NCI-H187 treated with DMSO at 0.1 percent for 48 hours (cell line): ENCODE measurements at places on chromosomes 2 and 18.

GRCh38 chr2:32534831-32535230 lies 93.0 kb upstream of the TTC27 start:
- no peak for DNase-seq

DNA sequence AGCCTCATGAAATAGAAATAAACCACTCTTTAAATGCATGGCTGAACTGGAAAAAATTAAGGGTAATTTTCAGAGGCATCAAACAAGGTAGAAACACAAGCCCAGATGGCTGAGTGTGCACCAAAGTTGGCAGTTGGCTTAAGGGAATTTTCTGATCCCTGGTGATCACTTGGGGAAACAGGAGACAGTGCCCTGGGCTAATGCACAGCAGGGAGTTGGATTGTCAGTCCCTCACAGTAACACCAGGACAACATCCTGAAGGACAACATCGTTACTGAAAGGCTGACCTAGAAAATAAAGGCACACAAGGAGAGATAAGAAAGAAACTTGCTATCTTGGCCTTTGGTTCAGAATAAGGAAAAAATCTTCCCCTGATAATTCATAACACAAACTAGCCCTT lies 417.0 kb downstream of the SLC4A3 start:
- no peak for DNase-seq

DNA sequence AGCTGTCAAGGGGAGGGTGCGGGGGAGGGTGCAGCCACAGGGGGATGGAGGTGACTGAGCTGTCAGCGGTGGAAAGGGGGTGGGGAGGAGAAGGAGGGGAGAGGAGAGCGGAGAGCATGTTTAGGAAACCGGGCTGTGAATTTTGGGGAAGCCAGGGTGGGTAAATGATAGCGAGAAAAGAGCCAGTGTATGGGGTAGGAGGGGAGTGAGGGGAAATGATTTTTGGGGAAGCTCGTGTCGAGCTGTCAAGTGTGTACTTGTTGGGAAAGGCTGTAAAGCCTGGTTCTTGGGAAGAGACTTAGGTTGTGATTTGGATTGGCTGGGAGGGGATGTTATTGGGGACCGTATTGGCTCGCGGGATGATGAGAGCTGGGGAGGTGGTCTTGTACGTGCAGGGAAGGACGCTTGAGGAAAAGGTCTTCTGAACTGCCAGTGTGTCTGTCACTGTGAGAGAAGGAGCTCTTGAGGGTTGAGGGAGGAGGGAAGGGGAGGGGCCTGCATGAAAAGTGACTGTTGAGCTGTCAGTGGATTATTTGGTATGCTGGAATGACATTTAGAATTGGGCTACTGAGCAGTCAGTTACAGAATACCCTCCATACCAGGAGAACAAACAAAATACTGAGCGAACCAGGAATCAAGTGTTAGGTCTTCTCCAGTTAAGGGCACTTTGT lies 1.0 kb downstream of the UBR3 start:
- no peak for DNase-seq

DNA sequence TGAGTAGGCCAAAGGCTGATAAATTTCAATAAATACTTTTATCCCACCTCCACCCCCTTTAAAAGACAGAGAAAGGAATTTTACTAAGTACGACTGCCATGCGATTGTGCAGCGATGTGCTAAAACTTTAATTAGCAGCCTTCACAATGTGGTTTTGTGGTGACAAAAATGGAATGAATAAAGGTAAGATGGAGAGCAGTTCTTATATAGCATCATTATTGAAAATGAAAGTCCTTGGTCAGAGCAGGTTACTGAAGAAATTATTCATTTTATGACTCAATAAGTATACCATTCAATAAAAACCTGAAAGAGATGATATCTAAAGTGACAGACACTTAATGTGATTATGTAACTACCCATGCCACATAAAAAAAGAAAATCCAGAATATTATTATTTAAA lies 33.2 kb upstream of the MTIF2 start:
- no peak for DNase-seq

GRCh38 chr2:143085125-143085784 lies 44.0 kb upstream of the ARHGAP15 start:
- no peak for DNase-seq

GRCh38 chr2:211860224-211860623 lies 678.4 kb downstream of the ERBB4 start:
- DNase-seq = no peak

DNA sequence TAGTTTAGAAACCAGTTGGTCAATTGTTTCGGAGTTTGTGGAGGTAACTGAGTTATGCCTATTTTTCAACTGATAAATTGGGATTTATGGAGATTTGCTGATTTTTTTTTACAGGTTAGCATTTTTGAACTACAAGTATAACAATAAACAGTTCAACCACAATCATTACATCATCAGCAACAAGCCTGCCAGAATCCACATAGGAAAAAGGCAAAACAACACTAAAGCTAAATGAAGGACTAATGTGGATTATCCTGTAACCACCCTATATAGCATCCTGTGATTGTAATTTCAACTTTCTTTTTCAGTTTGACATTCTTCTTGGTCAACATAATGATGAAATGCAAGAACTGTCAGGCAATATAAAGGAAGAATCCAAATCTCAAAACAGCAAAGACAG lies 76.5 kb downstream of the CCDC102B start:
- no peak for DNase-seq

- DNase-seq = no peak
Measured at GRCh38 chr2:161245671-161246070, 62.6 kb upstream of the PSMD14 start.

- DNase-seq = no peak
Measured at GRCh38 chr18:76431437-76432273, 63.4 kb downstream of the ZNF516 start.

- DNase-seq = no peak
Measured at GRCh38 chr2:68730828-68731227, 3.8 kb upstream of the ARHGAP25 start.

DNA sequence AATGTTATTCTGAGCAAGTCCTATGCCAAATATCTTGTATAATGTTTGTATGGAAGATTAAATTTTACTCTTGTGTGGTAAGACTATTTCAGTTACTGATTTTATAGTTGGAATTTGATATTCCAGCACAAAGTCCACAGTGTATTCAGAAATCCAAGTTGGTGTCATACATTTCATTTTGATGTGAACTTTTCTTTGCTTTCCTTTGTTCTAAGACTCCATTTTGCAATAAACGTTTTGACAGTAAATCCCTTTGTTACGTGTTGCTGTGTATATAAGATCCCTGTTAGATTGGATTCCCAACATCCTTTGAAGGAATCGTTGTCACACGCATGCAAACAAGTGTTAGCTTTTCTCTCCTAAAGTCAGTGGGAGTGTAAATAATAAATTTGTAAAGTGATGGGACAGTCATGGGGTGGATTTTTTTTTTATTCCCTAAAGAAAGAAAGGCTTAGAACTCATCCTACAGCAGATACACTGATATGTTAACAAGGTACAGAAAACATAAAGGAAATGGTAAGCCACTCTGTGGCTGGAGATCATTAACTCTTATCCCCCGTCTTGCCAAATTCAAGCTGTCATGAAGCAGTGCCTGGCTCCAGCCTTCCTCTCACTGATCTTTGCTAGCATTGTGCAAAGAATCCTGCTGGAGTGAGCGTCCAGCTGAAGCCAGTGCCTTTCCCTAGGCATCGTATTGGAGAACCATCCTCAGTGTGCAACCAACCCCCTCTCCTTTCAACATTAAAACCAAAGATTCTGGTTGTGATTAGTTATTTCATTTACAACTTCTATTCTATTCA lies 127.6 kb upstream of the CDCA7 start:
- no peak for DNase-seq

GRCh38 chr2:67559156-67559555 lies 162.0 kb downstream of the ETAA1 start:
- no peak for DNase-seq

DNA sequence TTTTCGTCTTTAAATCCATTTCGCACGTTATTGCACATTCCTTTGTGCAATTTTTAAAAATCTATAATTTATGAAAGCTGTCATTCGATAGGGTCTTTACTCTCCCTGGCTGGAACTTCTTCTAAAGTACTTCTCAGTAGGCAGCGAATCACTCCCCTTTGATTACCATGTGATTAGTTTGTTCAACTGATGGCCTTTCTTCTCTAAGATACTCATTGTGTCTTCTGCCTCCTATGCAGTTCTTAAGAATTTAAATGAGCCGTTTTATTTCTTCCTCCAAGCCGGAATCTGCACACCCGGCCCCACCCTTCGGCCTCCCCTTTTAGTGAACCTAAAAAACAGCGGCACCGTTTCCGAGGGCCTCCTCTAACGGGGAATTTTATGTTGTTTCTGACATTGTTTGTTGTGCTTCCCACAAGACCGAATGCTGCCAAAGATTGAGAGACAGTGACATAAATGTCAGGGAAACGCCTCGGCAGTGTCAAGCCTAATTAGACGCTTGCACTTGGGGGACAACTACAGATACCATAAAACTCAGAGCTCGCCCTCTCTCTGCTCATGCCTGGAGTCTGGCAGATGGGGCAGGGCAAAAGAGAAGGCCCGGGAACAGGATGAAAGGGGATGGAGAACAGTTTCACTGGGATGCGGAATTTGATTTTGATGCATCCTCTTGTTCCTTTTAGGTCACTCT lies 255.3 kb downstream of the BCL11A start:
- DNase-seq = no peak

- no peak for DNase-seq
Measured at GRCh38 chr2:38652431-38653273, 13.3 kb upstream of the GALM start.

- no peak for DNase-seq
Measured at GRCh38 chr18:8705961-8706790, 820 bp downstream of the MTCL1 start.

GRCh38 chr18:78425019-78425412 lies 554.6 kb upstream of the SALL3 start:
- no peak for DNase-seq

DNA sequence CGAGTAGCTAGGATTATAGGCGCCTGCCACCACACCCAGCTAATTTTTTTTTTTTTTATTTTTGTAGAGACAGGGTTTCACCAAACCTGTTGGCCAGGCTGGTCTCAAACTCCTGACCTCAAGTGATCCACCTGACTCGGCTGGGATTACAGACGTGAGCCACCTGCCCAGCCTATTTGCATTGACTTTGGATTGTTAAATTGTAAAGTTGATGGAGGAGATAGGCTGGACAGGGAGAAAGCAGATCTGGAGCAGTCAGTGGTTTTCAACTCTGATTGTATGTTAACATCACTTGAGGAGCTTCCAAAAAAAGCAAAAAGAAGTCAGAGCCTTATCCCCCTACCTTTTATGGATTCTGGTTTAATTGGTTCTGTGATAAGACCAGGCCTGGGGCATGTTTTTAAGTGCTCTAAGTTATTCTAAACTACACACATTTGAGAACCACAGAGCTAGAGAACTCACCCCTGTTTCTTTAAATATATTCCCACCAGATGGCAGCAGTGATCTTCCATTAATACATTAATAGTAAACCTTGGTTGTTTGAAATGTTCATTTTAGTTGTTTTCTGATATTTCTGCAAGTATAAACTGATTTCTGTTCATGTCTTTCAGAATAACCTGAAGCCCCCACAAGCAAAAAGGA lies 7.5 kb downstream of the C2orf49 start:
- no peak for DNase-seq

GRCh38 chr18:48027401-48027963 lies 97.0 kb upstream of the SMAD2 start:
- no peak for DNase-seq

DNA sequence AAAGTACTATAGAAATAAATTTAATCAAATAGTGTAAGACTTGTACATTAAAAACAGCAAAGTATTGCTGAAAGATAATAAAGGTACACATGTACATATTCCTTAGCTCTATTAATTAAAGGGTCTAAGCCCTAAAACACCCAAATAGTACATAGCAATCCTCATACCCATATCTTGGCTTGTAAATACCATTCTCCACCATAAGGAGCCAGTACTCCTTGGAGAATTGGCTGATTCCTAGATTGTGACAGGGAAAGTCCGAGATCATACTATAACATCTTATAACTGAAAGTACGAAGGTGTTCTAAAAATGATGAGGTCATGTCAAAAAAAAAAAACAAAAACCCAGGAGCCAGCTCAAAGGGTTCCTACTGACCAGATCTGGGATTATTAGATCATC lies 614.6 kb downstream of the SUCLG1 start:
- DNase-seq = no peak

DNA sequence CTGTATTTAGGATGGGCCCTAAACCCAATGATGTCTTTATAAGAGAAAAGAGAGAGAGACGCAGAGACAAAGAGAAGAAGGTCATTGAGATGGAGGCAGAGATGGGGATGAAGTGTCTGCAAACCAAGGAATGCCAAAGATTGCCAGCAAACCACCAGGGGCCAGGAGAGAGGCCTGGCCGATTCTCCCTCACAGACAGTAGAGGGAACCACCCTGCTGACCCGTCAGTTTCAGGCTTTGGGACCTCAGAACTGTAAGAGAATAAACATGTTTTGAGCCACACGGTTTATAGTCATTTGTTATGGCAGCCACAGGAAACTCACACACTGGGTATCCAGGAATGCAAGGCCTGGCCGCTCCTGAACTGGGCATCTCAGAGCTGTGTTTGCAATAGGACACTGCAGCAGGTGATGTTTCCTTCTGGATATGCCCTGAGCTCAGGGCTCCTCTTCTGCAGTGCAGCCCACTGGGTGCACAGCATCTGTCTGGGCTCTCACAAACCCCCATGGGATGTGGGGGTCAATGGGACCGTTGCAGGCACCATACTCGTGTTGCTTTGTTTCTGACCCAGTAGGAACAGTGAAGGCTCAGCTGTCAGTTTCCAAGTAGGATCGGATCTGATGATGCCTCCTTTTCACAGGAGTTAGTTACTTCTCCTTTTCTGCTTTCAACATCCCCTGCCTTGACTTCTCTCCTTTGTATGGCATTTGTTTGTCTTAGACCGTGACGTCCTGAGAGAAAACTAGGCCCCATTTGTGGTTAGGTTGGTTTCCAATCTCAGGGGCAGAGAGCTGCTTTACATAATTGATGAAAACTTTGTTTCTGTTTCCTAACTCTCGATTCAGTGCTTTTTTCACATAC lies 20.8 kb downstream of the PTPN18 start:
- DNase-seq = no peak

DNA sequence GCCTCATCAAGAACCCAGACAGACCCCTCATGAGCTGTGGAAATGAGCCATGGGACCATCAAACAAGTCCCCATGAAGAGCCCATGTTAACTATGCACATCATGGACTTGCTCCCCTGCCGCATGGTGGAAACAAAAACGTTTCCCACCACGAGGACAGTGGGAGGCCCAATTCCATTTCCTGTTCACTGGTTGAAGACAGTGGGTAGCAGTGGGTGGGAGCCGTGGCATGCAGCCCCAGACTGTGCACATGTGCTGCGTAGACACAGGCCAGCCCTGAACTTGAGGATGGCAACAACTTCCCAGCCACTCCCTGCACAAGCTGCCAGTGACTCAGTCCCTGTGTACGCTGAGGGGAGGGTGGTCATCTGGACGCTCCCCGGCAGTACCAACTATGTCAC lies 108.4 kb upstream of the LMAN1 start:
- DNase-seq = no peak

DNA sequence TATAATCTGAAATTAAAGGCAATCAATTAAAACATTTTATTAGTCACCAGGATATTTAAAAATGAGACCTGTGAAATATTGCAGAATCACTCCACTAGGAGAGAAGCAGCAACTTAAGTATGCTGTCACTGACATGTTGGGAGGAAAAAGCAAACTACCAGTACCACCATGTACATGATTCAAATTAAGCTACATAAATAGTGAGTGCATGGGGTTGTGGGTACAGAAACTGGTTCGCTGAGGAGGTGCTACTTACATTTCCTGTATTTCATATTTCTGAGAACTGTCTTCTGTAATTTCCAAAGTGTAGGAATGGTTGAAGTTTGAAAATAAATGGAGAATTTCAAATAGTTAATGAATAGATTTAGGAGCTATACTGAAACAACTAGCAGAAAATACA lies 7.9 kb upstream of the NR4A2 start:
- no peak for DNase-seq
